Kasumi-1 (cell line): ENCODE measurements at places on chromosomes 2 and 18.
A peak's percentile ranks its signal among the peaks of the same experiment; 100 is the strongest.

DNA sequence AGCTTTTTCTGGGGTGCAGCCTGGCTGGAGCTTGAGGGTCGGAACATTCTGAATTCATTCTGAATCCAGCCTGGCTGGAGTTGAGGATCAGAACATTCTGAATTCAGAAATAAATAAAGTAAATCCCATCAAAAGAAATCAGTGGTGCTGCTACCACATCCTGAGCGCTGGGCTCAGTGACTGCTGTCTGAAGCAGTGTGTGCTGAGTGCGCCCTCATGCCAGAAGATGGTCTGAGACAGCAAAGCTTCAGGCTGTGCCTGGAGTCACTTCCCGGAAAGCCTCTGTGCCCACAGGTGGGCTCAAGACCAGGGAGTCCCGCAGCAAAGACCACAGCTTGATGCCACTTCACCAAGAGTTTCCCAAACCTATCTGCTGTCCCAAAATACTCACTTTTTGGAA is 187.9 kb downstream of the VAPA start:
- DNase-seq, result no peak

GRCh38 chr2:235765181-235765820 is 271.5 kb downstream of the AGAP1 start:
- DNase-seq, result no peak

DNA sequence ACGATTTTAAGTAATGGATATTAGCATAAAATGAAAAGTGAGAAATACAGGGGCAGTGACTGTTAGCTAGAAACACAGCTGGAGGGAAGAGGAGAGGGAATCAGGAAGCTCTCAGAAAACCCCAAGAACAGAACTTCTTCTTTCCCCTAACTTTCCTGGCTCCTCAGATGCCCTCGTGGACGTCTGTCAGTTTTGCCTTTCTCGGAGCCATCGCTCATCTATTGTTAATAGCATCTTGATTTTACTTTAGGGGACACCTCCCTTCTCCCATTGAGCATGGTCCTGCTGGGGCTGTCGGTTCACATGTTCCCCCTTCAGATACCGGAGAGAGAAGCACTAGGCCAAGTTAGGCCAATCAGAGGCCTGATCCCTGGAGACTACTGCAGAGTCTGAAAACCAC is 2.3 kb upstream of the PLEK start:
- DNase-seq, result peak; percentile 79

DNA sequence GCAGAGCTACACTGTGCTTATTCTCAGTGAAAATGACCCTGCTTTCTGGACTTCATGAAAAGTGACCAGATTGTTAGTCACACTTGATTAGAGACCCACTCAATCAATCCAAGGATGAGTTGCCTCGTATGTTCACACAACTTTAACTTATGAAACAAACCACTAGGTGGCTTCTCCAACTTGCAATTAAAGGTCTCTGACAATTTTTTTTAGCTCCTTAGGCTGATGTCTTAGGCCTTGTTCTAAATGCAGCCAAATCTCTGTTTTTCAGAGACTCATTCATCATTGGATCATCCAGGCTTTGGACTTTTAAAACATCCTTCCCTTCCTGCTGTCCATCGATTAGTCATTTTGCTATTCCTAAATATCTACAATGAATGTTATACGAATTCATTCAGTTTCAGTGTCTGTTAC is 63.4 kb downstream of the MREG start:
- peak; percentile 57 for DNase-seq

- DNase-seq, result peak; percentile 9
These were observed 775.4 kb downstream of the TSN start for GRCh38 chr2:122530814-122531213.

- DNase-seq, result no peak
These were observed 2.9 kb upstream of the TMSB10 start for GRCh38 chr2:84902526-84902925.
